ENCODE measurements at places on chromosomes 4 and X.
A peak's percentile ranks its signal among the peaks of the same experiment; 100 is the strongest.

GRCh38 chr4:81164623-81165416 is 50.2 kb downstream of the PRKG2 start:
- no peak for DNase-seq

GRCh38 chrX:132694382-132694781 is 205.5 kb upstream of the MBNL3 start:
- DNase-seq: no peak

DNA sequence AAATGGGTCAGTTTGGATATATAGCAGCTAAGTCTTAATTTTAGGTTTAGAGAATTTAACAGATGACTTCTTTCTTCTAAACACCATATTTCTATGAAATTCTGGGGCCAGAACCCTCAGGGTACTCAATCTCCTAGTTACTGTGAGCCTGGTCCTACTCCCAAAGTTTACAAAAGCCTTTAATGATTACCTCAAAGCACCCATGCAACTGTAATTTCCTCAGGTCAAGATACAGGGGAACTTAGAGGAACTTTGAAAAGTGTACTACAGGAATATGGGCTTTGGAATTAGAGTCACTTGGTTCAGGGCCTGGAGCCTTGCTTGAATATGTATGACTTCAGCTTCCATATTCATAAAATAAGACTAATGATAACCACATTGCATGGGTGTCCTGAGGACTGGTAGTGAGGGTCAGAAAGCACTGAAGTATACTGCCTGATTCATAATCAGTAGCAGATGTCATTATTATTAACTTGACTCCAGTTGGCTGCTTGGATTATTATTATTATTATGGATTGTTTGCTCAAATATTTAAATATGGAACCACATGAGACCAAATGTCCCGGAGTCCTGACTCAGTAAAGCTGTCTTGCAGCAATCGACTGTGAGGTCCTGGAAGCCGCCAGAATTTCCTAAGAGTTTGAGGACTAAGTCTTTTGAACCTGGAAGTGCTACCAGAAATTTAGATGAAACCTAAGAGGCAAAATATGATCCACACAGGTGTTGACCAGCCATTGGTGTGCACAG is 2.0 kb upstream of the ADH7 start:
- DNase-seq: no peak

- DNase-seq: no peak
These were observed 195.4 kb upstream of the PGRMC2 start for GRCh38 chr4:128483041-128483440.

GRCh38 chr4:112002248-112002661 is 143.0 kb upstream of the FAM241A start:
- DNase-seq: no peak

- no peak for DNase-seq
These were observed 68.0 kb downstream of the ATOH1 start for GRCh38 chr4:93896516-93896915.

DNA sequence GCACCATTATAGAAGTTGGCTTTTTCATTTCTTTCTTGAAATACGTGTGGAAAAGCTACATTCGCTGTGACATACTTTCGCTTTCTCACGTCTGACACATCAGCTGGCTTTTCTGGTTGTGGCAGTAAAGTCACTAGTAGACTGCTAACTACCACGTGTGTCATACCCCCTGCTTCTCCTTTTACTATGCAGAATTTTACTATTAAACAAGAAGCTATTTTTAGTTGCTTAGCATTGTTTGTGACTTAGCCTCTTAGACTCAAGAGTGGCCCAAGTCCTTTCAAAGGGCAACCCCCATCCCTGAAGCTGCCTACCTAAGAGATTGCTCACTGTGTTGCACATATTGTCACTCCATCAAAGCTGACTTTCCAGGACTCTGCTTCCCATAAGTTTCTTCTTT is 2.1 kb upstream of the IL2 start:
- DNase-seq: peak; percentile 35

GRCh38 chr4:159516556-159517140 is 413.8 kb downstream of the RAPGEF2 start:
- no peak for DNase-seq

DNA sequence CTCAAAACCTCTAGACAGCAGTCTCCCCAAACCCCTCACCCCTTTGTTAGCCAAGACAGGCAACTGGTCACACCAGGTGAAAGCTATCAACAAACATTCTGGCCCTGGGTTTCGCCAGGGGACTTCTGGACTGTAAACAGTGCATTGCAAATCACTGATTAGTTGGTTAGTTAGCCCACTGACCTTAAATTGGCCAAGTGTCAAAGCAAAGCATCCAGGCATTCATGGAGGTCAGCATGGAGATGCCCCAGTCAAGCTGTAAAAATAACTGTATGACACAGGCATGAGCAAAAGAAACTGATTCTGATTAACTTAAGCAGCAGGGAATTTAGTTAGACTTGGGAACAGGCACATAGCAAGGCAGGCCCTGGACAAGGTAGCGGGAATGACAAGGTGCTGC is 156.0 kb upstream of the TTC29 start:
- DNase-seq: no peak

DNA sequence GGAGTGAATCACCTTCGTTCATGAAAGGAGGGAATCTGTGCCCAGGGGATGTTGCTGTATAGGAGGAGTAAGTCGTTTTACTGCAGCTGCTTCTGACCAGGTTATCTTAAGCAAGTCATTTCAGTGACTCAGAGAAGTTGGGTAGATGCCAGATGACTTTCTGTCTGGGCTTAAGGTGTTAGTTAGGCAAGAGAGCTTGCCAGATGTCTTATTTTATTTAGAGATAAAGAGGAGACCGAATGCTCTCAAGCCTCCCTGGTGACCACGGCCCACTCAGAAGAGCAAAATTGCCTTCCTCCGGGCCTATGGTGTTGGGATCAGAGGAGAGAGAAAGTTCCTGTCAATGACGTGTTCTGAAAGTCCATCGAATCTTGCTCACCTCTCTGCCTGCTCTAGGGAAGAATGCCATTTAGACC is 16.3 kb upstream of the ZNF827 start:
- no peak for DNase-seq

- no peak for DNase-seq
These were observed 14.7 kb downstream of the ZCCHC13 start for GRCh38 chrX:74318672-74319071.

DNA sequence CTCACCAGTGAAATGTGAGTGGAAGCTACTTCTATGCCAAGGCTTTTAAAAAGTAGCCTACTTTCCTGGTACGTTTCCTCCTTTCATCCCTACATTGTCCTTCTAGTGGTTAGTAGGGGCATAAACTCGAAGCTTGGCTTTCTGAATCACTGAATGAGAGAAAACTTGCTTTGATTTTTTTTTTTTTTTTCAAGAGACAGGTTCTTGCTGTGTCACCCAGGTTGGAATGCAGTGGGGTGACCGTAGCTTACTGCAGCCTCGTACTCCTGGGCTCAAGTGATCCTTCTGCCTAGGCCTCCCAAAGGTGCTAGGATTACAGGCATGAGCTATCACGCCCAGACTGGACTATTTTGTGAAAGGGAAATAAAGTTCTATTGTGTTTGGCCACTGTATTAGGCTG is 89.1 kb upstream of the IGFBP7 start:
- DNase-seq: no peak

DNA sequence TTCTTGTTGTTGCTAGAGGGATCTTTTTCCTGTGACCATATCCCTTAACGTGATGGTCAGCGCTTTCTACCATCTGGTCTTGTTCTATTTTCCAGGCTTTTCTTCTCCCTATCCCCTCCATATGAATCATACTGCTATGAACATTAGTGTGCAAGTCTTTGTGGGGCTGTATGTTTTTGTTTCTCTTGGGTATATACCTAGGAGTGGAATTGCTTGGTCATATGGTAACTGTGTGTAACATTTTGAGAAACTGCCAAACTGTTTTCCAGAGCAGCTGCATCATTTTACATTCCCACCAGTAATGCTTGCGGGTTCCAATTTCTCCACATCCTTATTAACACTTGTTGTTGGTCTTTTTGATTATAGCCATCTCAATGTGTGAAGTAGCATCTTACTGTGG is 121.4 kb downstream of the SPRY1 start:
- DNase-seq: no peak

GRCh38 chrX:134388161-134389109 is 71.5 kb upstream of the HPRT1 start:
- DNase-seq: no peak

DNA sequence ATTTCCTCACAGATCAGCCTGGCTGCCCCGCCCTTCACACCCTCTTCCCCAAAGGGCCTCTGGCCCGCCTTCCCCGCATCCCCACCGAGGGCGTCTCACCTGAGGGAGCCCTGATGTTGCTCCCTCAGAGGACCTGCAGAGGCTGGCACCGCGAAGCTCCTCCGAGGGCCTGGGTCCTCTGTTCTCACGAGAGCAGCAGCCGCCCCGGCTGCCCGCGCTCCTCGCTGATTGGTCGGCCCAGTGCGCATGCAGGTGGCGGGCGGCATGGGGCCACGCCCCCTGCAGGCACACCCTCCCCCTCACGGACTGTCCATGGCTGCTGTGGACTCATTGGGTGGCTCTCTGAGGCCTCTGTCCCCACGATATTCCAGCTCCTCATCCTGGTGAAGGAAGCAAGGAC is at the start of gene FAM9C:
TSS of gene FAM9C (minus strand) at position 180 of the 400 bp plus-strand sequence. CDS start 831 bp downstream, outside the sequence.
- no peak for DNase-seq

GRCh38 chrX:1417921-1418771 is 26.2 kb upstream of the SLC25A6 start:
- DNase-seq: no peak

GRCh38 chr4:87805971-87806370 is 6.6 kb downstream of the IBSP start:
- no peak for DNase-seq

- no peak for DNase-seq
These were observed 368.6 kb upstream of the TENM3 start for GRCh38 chr4:181874602-181875001.

- no peak for DNase-seq
These were observed 55.6 kb upstream of the SLC39A8 start for GRCh38 chr4:102400898-102401297.

DNA sequence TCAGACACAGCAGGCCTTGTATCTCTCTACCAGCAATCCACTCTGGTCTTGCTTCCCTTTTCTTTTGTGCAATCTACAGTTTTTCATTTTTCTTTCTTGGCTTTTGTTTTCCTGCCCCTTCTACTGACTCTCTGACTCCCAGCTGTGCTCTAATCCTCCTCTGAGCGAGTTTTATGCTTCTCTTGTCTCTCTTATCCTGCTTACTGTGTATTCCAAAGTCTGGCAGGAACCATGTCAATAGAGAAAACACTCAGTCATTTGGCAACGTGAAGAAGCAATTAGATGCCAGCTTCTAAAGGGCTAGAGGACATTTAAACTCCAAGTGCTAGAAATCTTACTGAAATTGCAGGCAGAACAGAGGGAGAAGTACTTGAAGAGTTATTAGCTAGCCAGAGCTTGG is 984.6 kb upstream of the TENM3 start:
- no peak for DNase-seq

DNA sequence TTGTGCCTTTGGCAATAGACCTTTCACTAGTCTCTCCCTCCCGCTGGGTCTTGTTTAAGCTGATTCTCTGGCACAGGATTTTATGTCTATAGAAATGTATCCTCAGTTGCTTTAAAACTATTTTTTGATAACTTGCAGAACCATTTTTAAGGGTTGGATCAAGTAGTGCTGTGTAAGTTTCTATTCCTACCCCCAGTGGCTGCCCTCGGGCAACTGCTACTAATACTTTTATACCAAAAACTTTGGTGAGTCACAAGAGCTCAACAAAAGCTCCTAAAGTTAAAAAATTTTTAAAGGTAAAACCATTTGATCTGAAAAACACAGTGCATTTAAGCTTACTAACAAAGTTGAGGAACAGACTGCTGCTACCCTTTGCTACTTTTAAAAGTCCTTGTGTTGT is 1460.6 kb upstream of the PCDH7 start:
- DNase-seq: no peak

DNA sequence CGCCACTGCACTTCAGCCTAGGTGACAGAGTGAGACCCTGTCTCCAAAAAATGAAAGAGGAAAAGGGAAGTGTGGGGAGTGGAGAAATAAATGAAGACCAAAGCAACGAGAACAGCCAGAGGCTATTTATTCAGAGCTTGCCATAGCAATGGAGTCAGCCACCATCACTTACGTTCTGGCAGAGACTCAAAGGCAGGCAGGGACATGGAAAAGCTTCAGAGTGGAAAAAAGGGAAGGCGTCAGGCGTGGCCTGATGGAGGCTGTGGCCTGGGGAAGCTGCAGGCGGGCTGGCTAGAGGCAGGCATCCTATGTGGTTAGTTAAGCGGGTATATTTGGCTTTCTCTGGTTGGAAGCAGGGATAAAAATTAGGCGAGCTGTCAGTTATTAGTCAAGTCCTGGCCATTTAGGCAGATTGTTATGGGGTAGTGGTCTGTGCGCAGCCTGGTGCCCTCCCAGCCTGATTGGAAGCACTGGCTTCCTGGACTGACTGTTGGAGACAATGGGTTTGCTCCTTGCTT is 73.3 kb downstream of the DCTD start:
- DNase-seq: no peak

GRCh38 chr4:109722357-109722756 is 7.5 kb downstream of the PLA2G12A start:
- no peak for DNase-seq

DNA sequence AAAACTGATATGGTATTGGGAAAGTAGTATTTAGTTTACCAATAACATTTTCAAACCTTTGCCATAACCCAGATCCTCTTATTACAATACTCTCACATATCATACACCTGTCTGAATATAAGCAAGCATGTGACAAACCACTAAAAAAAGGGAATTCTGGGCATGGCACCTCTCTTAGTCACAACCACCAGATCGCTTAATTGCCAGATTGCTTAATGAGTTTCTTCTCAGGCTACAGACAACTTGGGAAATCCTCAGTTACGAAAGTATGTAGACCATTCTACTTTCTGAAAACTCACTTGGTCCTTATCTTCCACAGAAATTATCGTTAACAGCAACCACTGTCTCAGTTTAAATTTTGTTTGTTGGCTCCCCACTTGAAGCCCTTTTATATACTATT is 2.1 kb downstream of the NAF1 start:
- no peak for DNase-seq

DNA sequence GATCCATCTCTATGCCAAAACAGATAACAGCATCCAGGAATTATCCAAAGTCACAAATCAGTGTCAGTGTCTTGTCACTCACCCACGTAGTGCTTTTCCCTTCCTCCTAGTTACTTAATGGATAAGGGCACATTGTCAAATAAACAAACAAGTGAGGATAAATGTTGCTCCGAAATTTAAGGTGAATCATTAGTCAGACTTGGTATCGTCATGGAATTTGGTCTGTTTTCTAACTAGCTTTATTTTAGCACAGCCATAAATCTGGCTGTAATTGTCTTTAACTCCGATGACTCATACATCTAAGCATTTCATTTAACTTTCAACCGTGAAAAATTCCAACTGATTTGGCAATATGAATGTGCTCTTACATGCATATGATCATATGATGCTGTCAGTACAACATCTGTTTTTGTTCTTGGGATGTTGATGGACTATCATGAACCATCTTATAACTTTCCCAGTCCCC is 83.3 kb downstream of the SNCA start:
- no peak for DNase-seq

DNA sequence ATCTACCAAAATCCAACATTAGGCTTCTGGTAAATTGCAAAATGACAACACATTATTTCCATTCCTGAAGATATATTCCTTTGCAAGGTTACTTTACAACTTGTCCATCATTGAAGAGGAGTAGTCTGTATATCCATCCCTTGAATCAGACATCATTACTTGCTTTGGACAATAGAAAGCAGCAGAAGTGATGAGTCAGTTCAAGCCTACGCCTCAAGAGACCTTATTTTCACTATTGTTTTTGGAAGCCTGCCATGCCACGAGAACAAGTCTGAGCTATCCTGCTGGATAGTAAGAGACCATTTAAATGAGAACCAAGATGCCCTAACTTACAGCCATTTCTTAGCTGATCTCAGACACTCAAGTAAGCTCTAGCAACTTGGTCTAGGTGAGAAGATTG is 246.0 kb upstream of the HHIP start:
- no peak for DNase-seq

GRCh38 chrX:146934256-146934655 is 119.7 kb upstream of the CXorf51A start:
- DNase-seq: no peak
